ENCODE measurements at places on chromosomes 13 and 19.

GRCh38 chr13:76992548-76993001 lies 694 bp downstream of the CLN5 start:
- DNase-seq = no peak

DNA sequence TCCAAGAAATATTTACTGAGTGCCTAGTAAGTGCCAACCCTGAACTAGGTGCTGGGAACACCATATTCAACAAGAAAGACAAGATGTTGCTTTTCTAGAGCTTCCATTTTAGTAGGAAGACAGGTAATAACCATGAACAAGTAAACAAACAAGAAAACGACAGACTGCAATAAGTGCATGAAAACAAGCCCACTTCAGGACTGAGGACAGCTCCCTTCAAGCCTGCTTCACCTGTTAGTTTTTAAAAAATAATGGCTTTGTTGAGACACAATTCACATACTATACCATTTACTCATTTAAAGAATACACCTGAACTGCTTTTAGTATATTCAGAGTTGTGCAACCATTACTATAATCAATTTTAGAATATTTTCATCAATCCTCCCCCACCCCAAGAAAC lies 30.4 kb downstream of the CYP4F22 start:
- DNase-seq = no peak

DNA sequence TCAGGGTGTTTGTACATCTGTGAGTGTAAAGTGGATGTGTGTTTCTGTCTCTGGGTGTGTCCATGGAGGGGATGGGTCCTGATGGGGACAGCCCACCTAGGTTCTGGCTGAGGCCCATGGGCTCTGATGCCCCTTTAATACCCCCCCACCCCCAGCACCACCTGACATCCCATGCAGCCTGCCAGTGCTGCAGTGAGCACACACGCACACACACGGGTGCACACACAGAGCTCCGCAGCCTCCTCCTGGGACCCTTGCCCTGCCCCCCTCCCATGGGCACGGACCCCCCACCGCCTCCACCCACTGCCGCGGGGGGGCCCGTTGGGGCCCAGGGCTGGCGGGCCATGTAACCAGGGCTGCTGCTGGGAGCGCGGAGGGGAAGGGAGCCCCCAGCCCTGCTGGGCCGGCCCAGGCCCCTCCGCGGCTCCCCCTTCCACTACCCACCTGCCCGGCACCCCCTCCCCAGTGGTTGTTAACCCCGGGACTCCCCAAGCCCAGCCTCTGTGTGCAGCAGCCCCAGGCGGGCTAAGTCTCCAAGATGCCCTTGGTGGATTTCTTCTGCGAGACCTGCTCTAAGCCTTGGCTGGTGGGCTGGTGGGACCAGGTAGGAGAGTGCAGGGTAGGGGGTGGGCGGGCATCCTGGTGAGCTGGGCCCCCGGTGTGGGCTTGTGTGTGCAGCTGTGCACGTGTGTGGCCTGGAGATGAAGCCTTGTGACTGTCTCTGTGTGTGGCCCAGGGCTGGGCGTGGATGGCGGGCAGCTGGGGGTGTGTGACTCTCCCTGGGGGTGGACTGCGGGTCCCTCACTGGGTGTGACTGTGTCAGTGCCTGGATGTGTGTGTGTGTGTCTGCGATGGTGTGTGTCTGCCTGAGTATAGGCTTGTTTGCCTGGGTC lies 32.6 kb downstream of the PDE4A start:
- no peak for DNase-seq

- DNase-seq = no peak
Observed at GRCh38 chr19:58334691-58335249, 8.0 kb downstream of the ZSCAN22 start.

DNA sequence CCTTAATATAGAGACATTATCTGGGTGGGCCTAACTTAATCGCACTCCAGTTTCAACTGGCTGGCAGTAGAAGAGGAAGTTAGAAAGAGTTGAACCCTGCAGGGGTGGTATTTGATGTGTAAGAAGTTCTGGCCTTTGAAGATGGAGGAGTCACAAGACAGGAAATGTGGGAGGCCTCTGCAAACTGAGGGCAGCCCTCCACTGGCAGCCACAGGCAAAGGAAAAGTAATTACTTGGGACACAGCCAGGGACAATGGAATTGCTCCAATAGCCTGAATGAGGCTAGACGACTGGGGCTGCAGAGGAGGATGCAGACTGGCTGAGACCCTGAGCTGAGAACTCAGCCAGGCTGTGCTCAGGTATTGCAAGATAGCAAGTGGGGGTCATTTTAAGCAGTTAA lies 703.3 kb upstream of the ARGLU1 start:
- no peak for DNase-seq

DNA sequence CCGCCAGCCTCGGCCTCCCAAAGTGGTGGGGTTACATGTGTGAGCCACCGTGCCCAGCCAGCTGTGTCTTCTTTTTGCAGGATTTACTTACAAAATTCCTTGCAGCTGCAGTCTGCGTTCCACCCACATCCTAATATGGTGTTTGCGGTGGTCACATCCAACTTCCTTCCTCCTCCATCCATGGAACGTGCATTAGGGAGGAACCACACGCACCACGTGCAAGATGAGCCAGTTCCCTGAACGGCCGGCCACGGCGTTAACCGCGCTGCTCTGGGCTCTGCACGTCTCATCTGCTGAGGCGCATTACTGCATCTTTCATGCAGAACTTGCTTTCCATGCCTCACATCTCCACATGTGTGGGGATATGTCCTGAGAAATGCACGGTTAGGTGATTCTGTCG lies 13.0 kb upstream of the SIGLEC11 start:
- DNase-seq = peak; percentile 43

- DNase-seq = no peak
Observed at GRCh38 chr13:88586263-88586662, 915.1 kb downstream of the SLITRK5 start.

DNA sequence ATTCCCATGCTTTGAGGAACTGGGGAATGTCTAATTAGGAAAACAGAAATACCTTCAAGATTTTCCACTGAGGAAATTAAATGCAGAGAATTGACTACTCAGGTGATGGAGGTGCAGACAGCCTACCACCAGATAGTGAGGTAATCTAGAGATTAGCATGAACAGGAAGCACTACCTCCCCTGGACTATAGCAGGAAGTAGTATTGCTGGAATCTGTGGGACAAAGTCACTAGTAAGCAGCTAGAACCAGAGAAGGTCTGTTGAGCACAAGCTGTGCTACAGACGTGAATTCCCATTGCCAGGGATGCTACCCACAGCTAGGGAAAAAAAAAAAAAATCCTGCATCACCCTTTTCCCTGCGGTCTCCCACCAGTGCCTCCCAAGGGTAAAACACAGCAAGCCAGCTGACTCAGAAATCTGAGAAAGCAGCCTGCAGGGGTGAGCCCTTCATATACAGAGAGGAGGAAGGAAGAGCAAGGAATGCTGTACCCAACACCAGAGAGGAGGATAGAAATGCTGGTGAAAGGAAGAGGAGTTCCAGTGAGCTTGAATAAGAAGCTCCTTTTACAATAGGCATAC lies 10.2 kb downstream of the ENOX1 start:
- DNase-seq = no peak

- no peak for DNase-seq
Observed at GRCh38 chr19:28899703-28900102, 313.2 kb downstream of the UQCRFS1 start.

DNA sequence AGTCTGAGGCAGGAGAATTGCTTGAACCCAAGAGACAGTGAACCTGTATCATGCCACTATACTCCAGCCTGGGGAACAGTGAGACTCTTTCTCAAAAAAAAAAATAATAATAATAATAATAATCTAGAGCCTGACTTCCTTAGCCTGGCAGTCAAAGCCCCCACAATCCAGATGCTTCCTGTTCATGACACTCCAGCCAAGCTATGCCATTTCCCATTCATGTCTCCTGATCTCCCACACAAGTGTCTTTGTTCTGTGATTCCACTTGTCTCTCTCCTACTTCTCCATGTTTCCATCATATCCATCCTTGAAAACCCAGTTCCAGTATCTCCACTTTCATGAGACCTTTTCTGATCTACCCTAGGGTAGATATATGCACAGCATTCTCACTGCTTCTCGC lies 150.7 kb downstream of the FOXO1 start:
- no peak for DNase-seq

- DNase-seq = no peak
Observed at GRCh38 chr19:39825531-39826076, 8.4 kb downstream of the DYRK1B start.

DNA sequence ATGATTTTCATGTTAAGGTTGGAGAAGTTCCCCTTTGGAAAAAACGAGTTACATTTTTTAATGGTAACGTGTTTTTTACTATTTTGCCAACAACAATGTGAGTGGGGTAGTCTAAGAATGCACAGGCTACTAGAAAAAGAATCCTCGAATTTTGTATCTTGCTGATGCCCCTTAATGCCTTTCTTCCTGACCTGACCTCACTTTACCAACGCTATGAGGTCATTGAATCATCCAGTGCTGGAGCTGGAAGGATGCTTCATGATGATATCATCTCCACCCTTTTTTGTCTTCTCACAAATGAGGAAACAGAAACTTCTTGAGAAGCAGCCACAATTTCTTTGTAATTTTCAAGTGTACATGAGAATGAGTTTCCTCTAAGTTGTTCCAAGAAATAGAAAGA lies 8.2 kb upstream of the UBL3 start:
- no peak for DNase-seq

DNA sequence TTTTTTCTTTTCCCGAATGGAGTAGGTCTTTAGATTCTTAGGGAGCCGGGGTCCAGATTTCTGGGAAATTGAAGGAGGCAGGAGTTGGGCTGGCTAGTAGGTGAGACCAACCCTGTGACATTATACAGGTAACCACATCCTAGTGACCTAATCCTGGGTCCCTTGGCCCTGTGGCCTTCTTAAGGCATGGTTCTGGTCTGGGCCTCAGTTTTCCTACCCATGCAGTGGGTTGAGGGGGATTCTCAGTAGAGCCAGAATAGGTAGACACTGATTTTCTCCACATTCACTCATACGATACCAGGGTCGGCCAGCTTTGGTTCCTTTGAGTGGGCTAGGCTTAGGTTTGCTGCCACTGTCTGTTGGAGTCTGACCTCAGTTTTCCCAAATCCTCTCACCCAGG lies 7.2 kb downstream of the PPFIA3 start:
- DNase-seq = no peak

DNA sequence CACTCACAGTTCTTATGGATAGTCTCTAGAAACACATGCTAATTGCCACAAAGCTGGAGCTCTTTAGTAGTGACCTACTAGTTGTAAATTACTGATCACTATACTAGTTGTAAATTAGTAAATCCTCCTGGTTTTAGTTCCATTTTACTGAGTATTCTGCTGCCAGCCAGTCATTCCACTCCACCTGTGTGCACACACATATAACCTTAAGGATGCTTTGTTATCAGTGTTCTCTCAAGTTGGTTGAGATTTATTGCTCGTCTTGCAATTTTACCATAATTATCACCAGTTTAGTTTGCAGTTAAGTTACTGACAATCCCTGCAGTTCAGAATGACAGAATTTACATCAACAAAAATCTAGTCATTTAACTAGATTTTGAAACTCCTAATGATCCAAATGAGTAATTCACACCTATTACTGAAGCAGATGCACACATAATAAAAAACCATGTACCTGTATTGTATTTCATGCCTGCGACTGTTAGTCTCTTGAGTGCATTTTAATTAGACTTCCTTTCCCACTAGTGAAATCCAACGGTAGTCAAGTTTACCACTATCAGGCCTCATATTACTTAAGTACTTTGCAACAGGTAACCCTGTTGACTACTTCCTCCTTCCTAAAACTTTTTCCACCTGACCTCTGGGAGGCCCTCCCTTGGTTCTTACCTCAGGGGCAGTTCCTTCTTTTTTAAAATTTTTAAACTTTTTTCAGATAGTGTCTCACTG lies 7.6 kb downstream of the TPT1 start:
- DNase-seq = no peak

DNA sequence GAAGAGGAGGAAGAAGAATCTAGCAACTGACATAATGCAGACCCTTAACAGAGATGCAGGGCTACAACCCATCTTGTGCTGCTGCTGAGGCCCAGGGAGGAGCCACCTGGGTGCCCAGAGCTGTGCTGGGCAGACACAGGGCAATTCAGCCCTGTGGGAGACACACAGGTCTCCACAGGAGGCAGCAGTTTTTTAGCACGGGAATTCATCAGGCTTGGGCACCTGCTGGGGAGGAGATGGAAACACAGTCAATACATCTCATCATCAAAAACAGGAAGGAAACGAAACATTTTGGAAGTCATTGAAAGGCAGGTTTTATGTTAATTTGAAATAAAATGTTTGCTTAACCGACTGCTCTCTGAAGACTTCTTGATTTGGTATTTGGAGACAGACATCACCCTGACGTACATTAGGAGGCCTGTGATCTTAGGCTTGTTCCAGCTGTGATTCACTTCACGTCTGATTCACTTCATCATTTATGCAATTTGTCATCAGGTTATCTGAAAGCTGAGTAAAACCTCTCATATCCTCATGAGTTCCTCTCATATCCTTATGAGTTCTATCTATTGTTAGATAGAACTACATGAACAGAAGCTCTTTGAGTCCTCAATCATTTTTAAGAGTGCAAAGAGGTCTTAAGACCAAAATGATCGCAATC lies 77.4 kb downstream of the CYSLTR2 start:
- no peak for DNase-seq

GRCh38 chr13:95027638-95028037 lies 273.6 kb downstream of the ABCC4 start:
- DNase-seq = no peak

DNA sequence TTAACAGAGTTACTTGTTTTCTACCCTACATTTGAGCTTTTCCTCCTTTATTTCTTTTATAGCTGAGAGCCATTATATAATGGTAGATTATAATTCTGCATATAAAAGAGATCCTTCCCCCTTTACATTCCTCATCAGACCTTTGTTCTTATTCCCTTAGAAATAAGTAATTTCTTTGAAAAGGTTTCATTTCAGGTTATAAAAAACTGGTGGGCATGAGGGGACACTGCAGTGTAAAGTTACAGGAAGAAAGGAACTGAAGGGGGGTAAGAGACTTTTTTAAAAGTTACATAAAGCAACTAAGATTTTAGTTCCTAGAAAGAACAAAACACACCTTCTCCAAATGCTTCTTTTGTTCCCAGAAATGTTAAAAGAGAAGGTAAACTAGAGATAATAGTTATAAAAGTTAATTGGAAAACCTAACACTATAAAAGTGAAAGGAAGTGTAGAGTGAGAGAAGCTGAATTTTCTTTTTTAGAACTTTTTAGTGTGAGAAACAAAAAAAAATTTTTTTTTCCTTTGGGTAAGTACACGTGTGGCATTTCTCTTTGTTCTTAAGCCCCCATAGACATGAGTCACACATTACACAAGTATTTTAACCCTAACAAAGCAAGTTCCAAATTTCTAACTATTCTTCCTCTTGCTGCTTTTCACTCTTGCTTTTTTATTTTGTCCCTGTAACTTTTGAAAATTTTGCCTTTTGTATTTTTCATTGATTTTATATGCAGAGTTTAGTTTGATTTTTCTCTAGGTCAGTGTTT lies 106.4 kb upstream of the MLNR start:
- DNase-seq = no peak

DNA sequence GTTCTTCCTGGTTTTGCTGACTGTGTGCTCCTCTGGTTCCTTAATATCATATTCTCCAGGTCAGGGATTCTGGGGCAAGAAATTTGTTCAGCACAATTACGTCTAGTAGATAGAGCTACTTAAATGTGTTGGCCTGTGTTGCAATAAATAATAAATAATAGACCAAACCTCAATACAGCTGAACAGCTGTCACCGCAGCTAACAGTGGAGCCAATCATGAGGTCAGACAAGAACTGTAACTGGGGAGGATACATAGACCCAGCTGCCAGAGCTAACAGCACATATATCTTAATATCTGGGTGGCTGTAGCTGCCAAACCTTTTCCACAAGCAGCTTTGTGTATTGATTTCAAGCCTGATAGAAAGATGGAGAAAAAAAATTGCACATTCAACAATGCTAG lies 1596.3 kb upstream of the PCDH20 start:
- no peak for DNase-seq

GRCh38 chr19:31408460-31409124 lies 59.4 kb upstream of the TSHZ3 start:
- peak; percentile 38 for DNase-seq
